ENCODE measurements at places on chromosomes 6 and 20.
A peak's percentile ranks its signal among the peaks of the same experiment; 100 is the strongest.

DNA sequence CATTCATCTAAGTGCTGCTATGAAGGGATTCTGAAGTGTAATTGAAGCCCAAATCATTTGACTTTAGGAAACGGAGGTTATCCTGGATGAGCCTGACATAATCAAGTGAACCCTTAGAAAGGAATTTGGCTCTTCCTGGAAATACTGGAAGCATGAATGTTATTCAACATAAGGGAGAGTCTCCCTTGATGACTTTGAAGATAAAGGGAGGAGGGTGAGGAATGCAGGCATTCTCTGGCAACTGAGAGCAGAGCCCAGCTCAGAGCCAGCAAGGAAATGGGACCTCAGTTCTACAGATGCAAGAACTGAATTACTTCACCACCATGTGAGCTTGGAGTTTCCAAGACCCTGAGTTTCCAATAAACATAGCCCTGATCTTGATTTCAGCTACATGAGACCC lies 168.2 kb downstream of the DLL1 start:
- DNase-seq: peak; percentile 31

GRCh38 chr6:14807130-14807529 lies 438.7 kb upstream of the JARID2 start:
- DNase-seq: no peak

GRCh38 chr6:127481111-127481510 lies 21.9 kb upstream of the KIAA0408 start:
- DNase-seq: no peak

- no peak for DNase-seq
Observed at GRCh38 chr20:50286174-50286511, 95.5 kb downstream of the CEBPB start.

- DNase-seq: no peak
Observed at GRCh38 chr20:47535088-47535487, 33.4 kb downstream of the NCOA3 start.

DNA sequence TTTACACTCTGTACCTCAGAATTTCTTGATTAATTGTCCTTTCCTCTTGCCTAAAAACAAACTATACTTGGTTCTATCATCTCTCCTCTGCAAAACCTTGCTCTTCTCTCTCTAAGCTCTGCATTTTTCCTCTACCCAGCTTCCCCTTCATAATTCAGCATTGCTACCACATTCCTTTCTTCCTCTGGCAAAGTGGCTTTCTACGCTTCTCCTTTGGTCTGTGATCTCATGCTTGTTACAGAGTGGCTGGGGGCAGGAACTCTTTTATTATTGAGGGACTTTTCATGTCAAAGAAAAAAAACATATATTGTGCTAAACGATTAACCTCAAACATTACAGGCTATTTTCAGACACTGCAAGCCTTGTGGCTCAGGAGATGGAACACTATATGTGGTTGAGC lies 333.3 kb upstream of the KCNQ5 start:
- no peak for DNase-seq

DNA sequence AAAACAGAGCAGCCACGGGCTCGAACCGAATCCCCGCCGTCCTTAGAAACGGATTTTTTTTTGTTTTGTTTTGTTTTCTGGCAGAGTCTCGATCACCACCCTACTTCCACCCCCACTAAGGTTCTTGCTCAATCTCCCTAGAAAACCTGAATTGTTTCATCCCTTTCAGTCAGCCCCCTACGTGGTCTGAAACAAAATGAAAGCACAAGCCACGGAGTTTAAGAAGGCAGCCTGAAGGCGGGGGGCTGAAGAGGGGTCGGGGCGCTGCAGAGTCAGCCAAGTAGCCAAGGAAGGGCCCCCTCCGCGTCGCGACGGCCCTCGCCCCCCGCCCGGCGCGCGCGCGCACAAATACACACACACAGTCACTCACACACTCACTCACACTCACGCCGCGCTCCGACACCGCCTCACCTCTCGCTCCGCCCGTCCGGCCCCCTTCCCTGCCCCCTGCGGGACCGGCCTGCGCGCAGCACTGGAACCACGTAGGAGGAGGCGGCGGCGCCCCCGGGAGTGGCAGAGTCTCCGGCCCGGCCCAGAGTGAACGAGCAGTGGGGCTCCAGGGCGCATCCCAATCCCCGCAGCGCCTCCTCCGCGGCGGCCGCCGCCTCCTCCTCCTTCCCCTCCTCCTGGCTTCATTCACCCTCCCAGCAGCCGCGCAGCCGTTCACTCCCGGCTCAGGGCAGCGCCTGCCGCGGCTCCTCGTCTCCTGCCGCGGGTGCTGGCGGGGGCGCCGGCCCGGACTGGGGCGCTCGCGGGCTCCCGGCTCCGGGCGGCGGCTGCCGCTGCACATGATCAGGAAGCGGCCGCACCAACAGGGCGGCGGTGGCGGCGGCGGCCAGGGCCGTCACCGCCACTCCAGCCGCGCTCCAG lies 1.4 kb downstream of the ATXN1 start:
- peak; percentile 93 for DNase-seq

- DNase-seq: no peak
Observed at GRCh38 chr6:44020148-44020547, 107.1 kb downstream of the MRPL14 start.

GRCh38 chr6:18016698-18017097 lies 29.3 kb upstream of the KIF13A start:
- no peak for DNase-seq

DNA sequence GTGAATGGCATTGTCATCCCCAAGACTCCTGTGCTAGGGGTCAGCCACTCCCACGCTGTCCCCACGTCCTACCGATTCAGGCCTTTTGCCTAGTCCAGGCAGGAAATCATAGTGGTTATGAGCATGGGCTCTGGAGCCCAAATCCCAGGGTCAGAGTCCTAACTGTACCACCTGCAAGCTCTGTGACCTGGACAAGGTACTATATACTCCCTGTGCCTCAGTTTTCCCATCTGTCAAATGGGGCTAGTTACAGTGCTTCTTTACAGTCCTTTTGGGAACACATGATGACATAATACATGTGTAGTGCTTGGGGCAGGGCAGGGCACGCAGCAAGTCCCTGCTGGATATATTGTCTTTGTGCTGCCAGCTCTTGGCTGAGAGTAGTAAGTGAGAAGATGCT lies 27.2 kb downstream of the EFCAB8 start:
- no peak for DNase-seq

- DNase-seq: no peak
Observed at GRCh38 chr6:131065824-131066171, 2.8 kb upstream of the EPB41L2 start.

DNA sequence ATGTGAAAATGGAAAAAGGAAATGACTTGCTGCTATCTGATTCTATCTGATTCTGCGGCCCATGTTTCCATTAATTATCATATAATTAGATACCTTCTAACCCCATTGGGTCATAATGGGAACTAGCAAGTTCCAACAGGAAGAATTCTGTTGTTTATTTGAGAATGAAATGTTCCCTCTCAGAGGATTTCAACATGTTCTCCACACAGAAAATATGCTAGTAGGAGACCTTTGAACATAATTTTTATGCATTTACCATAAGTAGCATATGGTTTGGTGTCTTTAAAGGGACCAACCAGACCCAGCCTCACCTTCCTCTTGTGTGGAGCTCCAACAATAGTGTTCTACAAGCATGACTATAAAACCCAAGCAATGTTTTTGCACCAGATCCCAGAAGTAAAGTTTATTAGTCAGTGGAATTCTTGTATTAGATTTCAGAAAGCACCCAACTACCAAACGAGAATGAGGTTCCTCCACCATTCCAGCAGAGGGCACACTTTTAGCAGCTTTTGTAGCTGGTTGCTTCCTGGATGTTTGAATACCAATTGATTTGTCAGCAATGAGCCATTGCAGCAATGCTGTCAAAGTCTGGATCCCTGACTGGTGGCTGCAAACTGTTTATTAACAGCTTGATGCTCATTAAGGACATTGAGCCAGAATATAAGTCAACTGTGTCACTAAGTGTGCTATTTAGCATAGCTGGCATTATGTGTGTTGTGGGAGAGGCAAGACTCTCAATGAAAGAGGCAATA lies 143.6 kb upstream of the GJE1 start:
- DNase-seq: peak; percentile 75

GRCh38 chr20:34300256-34300806 lies 2.8 kb downstream of the AHCY start:
- DNase-seq: peak; percentile 34

DNA sequence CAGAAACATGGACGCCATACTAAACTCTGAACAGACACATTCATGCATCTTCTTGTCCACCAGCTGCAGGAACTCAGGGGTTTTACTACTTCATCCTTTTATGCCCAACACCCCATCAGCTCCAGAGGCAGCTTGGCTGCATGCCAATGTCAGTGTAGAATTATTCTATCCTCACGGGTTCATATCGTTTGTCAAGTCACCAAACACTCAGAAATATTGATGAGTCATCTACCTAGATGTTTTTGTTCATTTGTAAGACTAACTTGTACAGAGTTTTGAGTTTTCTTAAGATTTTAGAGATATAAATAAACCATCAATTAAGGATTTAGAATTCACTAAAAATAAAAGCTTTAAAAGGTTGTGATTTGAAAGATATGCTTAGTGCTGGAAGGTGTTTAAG lies 590.7 kb upstream of the FLRT3 start:
- DNase-seq: no peak

DNA sequence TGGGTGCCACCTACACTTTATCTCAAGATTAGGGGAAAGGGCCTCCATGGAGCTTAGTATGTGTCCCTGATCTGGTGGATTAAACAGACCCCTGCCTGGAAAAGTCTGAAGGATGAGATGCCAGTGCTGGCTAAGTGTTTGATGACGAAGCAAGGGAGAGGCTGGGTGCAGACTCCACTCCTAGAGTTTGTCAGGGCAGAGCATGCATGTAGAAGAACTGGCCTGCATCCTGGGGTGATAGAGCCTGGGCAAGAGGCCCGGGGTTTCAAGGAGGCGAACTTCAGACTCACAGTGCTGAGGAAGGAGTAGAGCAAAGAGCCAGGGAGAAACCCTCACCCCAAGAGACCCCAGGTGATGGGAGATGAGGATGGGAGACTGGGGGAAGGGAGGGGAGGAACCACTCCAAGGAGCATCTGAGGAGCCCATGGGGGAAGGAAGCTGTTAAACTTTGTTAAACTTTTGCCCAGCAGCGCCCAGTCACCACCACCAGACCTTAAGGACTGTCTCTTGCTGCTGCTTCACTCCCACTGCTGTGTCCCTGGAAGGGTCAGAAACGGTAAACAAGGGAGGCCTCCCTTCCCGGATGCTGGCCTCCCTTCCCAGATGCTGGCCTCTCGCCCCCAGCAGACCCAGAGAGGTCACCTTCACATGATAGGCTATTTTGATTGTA lies 61.6 kb downstream of the RPRD1B start:
- DNase-seq: no peak

DNA sequence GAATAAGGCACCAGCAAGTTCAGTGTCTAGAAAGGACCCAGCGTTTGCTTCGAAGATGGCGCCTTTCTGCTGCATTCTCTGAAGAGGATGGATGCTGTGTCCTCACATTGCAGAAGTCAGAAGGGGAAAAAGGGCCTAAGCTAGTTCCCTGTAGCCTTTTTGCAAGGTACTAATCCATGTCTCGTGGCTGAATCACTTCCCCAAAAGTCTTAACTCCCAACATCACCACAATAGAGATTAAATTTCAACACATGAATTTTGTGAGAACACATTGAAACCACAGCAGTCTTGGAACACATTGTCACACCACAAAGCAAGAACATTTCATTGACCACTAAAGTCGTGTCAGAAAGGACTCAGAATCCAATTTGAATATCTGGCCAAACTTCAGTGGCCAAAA lies 42.1 kb downstream of the KLHL31 start:
- peak; percentile 34 for DNase-seq

DNA sequence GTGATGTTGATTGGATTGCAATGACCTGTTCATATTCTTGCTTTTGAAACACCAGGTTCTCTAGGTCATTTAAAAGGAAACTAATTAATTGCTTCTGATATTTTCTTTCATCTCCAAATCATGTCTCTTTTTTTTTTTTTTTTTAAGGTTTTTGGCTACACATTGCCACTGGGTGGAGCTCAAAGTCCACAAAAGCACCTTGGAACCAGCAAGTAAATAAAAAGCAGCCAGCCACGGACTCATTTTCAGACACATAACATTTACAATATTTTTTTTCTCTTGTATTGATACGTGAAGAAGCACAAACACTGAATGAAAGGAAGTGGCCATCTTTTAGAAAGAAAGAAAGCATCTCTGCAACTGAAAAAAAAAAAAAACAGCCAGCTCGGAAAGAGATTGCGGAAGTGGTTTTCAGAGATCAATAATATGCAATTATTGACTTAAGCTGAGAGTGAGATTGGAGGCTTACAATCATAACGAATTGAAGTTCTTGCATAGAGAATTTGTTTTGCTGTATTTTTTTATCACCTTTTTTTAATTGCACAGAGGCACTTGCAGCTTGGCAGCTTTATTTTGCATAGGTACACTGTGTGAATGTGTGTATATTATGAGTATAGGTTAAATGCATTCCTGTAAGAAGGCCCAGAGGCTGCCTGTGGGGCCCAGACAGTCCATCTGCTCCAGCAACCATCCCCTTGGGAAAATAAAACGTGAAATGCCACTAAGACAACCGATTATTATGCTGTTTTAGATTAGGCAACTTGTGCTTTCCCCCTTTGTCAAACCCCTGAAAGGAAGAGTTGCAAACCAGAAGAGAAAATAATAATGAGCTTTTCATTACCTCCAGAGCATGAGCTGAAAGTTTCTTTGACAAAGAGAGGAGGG lies 28.2 kb downstream of the CGA start:
- peak; percentile 67 for DNase-seq

- DNase-seq: no peak
Observed at GRCh38 chr20:12762725-12763124, 246.0 kb upstream of the SPTLC3 start.

DNA sequence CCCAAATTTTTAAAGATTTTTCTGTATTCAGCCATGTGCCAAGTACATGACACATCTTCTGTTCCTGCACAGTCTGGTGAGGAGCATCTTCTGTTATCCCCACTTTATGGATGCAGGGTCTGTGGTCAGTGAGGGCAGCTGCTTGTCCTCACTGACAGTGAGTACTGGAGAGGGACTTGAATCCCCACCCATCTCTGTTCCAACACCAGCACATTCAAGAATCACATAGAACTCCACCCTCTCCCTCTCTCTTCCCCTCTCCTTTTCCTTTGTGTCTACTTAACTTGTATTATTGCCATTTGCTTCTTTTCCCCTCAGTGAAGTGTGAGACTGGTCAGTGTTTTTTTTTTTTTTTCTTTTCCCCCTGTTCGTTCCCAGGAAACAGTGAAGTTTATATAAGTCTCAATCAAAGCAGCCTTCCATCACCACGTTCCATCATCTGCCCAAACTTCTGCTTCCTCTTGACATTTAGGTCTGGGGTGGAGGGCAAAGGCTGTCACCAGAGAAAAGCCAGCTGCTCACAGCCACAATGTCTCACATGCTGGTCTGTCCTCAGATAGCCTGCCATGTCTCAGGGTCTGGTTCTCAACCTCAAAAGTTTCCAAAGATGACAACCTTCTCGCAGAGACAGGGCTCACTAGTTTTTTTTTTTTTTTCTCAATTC lies 110.0 kb upstream of the SSTR4 start:
- no peak for DNase-seq

DNA sequence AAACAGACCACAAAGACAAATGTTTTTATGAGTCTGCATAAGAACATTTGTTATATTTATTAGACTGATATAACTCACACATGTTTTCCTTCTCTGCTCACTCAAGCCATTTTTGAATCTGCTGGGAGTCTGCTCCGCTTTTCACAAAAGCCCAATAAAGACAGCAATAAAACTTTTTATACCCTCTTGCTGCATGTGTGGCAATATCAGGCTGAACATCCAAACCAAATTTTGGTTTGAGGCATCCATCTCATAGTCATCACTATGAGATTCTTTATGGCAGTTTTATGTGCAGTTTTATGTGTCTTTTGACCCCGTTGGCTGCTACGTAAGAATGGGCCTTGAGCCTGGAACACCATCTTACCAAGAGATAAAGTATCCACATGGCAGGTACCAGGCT lies 1276.8 kb upstream of the ADGRB3 start:
- DNase-seq: no peak
